ENCODE measurements at places on chromosomes 3 and 15. TPM values are rescaled to one million over a fixed set of nuclear protein-coding genes. Genes with fewer than 3 reads are reported as not detected.

DISP2 gene
- polyA plus RNA-seq: 0.20 TPM

FBN1 gene
- 162 TPM for polyA plus RNA-seq

RETNLB gene
- polyA plus RNA-seq: not detected

EDC3 gene
- 21.2 TPM for polyA plus RNA-seq

KCTD6 gene
- polyA plus RNA-seq: 15.4 TPM

FGF12 gene
- 4.3 TPM for polyA plus RNA-seq

SLC22A14 gene
- polyA plus RNA-seq: 0.25 TPM

LSG1 gene
- polyA plus RNA-seq: 28.6 TPM

ICE2 gene
- polyA plus RNA-seq: 30.0 TPM

CD200R1 gene
- 1.4 TPM for polyA plus RNA-seq

DNA sequence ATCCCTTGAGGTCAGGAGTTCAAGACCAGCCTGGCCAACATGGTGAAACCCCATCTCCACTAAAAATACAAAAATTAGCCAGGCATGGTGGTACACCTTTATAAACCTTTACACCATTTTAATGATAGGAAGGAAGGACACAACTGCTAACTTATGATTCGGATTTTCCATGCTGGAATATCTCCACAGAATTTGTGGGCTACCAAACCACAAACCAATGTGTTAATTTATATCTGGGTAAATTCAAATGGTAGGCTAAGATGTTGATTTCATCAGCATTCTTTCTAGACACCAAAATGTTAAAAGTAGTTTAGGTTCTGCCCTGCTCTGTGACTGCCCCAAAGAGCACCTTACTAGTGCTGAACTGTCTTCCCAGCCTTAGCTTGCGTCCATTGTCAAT is 72.8 kb downstream of the POLQ start:
- no peak for DNase-seq

GRCh38 chr15:40283615-40284300 is 894 bp upstream of the ANKRD63 start:
- peak; percentile 53 for DNase-seq

DNA sequence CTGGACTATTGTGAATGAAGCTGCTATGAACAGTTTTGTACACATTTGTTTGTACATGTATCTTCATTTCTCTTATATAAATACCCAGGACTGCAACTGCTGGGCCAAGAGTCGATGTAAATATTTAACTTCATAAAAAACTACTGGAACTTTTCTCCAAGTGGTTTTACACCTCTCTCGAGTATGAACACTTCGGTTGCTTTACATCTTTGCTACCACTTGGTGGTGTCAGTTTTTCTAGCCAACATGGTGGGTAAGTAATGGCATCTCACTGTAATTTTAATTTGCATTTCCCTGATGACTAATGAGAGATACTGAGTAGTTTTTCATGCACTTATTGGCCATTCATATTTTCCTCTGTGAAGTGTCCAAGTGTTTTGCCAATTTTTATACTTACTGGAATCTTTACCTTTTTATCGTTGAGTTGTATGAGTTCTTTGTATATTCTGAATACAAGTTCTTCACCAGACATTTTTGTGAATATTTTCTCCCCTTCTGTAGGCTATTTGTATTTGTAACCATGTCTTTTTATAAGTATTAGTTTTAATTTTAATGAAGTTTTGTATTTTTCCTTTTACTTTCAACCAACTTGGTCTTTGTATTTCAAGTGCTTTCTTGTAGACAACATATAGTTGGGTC is 44.4 kb downstream of the PCOLCE2 start:
- DNase-seq: no peak

DNA sequence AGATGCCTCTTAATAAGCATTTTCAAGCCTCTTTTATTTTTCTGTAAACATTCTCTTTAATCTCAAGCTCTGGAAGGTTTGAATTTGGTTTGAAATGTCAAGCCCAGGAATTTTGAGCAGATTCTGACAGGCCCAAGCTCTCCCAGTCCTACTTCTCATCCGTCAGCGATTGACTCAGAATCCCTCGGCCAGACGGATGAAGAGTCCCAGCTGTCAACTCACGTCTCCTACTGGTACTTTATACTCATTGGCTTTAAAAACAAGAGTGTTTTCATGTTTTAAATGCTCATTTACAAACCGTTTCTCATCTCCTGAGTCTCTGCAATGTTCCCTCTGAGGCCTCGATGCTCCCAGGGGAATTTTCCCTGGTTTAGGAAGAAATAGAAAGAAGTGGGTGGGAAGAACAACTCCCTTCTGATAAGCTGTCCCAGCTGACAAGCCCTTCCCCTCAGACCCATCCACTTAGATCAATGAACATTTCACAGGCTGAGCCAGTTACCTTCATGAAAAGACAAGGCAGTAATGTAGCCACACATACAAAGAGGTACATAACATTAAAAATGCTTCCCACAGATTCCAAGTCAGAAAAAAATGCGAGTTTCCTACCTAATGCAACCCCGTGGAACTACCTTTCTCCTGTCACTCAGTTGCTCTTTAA is 478.2 kb upstream of the DPH6 start:
- no peak for DNase-seq

GRCh38 chr3:113498221-113499005 is 16.5 kb downstream of the SPICE1 start:
- DNase-seq: no peak

DNA sequence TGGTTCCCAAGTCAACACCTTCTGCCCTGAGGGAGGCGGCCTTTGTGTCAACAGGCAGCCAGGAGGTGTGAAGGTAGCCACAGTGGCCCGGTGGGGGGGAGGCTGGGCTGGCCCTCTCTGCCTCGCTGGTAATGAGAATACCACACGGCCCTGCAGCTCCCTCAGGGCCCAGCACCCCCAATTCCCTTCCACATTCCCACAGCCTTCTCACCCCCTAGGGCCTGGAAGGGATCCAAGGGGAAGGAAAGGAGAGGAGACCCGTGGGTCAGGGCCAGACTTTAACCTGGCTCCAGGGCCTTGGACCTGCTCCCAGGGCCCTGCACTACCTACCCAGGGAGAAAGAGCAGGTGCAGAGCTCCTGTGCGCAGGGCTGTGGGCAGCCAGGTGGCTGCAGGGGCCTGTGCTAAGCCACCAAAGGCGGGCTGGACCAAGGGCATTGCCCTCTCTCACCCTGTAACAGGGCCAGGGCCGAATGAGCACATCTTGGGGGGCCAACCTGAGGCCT is 8.7 kb upstream of the MESP2 start:
- no peak for DNase-seq

DNA sequence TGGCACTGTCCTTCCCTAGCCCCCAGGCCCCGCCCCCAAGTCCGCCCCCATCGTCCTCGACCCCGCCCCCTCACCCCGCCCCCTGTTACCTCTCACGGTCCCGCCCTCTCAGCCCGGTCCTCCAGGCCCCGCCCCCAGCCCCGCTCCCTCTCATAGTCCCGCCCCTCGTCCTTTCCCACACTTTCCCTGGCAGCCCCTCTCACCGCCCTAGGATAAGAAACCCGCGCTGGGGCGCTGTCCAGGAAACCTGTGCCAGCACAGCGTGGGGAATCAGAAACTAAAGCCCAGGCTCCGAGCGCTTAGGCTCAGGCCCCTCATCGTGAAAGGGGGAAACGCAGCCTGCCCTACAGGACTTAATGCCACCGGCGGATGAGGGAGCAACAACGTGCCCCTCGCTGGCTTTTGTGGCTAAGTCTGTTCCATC is 20.9 kb downstream of the TRPM1 start:
- DNase-seq: peak; percentile 23

DNA sequence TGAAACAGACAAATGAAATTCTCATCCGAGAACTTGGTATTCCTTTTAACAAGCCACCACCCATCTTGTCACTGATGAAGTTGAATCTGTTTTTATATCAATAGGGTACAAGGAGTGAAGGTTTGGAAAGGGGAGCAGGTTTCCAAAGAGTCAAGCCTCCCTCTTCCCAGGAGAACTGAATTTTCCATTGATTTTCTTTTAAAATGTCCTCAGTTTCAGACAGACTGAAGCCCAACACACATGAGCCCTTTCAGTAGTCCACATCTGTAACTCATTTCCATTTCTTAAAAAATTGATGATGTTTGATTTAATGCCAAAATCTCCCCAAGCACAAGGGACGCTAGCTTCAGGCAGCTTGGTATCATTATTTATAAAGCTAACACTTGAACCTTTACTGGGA is 187.7 kb downstream of the FOXB1 start:
- DNase-seq: peak; percentile 77

DNA sequence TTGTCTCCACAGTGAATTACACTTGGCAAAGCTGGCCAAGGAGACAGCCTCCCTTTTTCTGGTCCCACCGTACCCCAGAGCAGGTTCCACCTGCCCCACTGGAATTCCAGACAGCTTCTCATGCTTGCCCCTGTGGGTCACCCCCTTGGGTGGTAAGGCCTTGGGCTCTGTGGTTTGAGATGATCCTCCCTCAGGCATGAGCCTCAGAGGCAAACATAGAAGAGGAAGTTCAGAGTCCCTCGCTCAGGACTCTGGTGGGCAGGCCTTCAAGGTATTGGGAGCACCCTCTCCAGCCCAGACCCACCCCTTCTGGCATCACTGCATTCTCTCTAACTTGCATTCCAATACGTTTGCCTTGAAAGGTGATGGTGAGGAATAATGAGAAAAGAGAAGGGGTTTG is 17.6 kb upstream of the UBA7 start:
- DNase-seq: no peak

GRCh38 chr15:58994906-58995453 is 7.5 kb downstream of the RNF111 start:
- DNase-seq: no peak

DNA sequence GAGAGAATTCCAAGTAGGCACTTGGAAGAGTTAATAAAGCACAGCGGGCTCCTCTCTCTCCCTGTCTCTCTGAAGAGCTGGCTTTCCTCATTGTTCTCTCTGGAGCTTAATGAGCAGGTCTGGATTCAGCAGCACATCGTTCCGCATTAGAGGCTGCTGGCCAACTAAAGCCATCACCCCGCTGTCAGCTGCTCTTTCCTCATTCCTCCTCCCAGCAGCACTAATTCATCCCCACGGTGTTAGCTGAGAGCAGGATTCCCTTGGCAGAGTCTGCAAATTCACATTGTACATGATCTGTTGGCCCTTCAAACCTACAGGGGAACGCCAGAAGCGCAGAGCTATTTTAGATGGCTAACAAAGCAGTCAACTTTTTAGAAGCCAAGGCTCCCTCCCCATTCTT is 44.2 kb downstream of the SGO1 start:
- DNase-seq: peak; percentile 98

DNA sequence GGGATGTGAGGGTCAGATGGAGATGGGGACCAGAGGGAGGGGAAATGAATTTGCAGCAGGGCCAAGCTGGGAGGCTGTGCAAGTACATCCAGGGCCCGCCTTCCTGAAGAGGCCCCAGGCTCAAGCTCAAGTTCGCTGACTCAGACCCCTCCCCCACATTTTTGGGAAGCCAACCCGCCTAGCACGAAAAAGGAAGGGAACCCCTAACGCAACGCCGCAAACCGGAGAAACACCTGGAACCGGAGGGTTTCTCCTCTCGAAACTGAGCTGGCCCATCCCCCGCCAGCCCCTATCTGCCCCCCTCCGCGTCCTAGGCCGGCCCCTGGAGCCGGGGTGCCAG is 624 bp downstream of the AP3B2 start:
- DNase-seq: no peak

GRCh38 chr15:20353966-20354883 is 187.4 kb downstream of the GOLGA6L6 start:
- no peak for DNase-seq

DNA sequence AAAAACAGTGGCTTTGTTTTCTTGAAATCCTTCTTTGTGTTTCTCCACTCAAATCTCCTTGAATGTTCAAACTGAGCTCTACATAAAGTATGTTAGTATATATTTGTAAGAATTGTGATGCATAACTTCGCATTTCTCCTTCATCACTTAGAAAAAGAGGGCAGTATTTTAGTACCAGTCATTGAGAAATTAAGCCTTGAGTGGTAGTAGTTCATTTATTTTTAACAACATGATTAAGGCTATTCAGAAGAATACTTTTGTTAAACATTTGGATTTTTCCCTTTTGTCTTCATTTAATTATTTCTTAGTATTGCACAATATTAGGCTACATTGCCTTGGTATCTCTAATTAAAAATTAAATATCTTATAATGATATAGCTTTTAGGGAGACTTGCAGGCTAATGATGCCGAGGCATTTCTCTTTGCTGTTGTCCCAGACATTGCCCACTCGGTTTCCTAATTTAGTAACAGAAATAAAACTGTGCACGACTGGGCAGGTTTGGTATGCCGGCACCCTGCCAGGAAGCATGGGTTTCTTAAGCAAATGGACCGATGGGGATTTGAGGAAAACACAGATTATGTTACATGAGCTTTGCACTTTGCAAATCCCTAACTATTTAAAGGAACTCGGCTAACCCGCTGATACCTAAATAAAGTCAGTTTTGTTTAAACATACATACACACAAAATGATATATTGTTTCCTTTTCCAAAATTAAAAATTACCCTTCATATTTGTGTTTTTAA is 54.7 kb downstream of the LRRC28 start:
- DNase-seq: peak; percentile 80
